Stimulated activated CD8-positive, alpha-beta memory T cell treated with anti-CD3 and anti-CD28 coated beads, Interleukin-2, amount 100 ng/mL, for 48 hours (primary cell): ENCODE measurements at places on chromosomes 12 and 14.

DNA sequence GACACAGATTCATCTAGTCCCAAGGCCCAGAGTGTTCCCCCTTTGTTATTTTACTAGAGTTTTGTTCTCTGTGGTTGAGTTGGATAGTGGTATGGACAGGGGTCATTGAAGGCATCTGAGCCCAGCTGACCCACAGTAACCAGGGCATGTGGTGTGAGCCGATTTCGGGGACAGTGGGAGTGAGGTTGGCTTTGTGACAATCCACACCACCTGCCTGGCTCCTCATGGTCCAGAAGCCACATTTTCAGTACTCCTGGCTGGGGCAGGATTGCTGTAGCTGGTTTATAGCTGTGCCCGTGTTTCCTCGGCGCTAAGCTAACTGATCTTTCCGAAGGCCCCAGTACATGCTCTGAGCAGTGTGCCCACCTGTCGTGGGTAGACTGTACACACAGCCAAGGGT is 116.0 kb downstream of the TSPAN9 start:
- DNase-seq, result no peak

DNA sequence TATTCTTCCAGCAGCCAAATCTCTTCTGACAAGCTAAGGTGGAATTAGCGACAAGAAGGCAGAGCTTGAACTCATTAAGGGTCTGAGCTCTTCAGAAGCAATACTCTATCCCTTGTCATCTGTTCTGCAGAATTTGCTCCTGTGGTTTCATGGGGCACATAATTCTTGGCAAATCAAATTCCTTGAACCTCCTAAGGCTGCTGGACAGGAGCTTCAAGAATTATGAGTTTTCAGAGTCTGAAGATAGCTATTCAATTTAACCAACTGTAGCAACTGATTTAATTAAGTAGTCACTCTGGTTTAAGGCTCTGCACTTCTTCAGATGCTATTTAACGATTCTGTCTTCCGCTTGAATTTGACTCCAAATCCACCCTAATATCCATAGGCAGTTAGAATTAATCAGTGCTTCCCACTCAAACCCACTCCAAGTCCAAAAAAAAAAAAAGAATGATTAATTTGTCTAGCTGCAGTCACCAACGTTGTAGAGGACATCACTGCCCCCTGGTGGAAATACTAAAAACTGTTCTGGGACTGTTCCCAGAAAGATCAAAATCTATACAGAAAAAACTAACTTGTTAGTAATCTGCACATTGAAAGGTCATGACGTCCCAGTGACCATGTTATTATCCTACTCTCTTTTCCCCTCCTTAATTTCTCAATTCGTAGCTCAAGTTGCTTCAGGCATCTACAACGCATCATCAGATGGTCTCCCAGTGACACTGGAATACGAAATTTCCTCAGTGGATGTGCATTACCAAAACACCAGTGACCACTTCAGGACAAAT is 169.9 kb downstream of the KIF21A start:
- DNase-seq, result no peak

DNA sequence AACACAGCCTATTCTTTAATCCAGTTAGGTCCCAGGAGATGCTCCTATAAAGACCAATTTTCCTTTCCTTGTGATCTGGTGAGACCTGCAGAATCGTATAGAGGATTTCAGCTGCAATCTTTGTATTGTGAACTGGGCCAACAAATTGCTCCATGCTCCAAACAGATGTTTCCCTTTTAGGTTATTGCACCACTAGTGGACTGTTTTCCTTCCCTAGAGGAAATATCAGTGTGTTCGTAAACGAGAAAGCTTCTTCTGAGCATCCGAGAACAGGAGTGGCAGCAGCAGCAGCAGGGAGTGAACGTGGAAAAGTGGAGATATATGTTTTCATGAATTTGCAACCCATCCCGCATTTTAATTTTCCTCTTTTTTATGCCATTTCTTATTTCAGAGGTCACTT is 344.1 kb upstream of the PDE3A start:
- DNase-seq, result no peak

DNA sequence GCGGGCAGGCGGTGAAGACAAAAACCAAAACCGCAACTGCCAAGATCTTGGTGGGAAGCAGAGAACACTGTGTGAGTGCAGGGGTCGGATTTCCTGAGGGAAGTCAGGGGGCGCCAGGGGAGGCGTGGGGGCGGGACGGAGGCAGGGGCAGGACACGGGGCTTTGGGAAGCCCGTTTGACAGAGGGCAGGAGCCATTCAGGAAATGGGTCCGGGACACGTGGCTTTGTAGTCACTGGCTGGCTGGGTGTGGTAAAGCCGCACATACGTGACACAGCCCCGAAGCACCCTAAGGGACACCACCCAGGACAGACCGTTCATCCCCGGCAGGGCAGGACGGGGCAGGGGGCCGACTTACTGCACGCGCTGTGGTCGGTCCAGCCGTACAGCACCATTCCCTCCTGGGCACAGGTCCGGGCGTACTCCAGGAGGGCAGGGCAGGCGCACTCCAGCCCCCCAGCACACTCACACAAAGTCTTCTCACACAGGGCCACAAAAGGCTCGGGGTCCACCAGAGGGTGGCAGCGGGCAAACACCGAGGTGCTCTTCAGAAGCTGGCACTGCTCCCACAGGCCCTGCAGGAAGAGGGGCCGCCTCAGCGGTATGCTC is 49.4 kb downstream of the VWF start:
- DNase-seq, result no peak

- no peak for DNase-seq
Measured at GRCh38 chr14:99182548-99183250, 89.3 kb downstream of the BCL11B start.

- DNase-seq, result no peak
Measured at GRCh38 chr12:71441836-71442566, 2.4 kb downstream of the LGR5 start.
